ENCODE measurements at places on chromosomes 16 and 17. TPM values are rescaled to one million over a fixed set of nuclear protein-coding genes. Genes with fewer than 3 reads are reported as not detected.

The PRSS27 gene
- under 0.01 TPM for total RNA-seq

- peak; percentile 30 for DNase-seq
Measured at GRCh38 chr17:28896884-28897768, at the start of gene FLOT2. Gene FLOT2, minus strand, starts transcription at chr17:28897733. Its CDS starts 159 bp downstream, at chr17:28897574.

- DNase-seq = no peak
Measured at GRCh38 chr17:34386343-34386696, 23.3 kb upstream of the CCL1 start.

GRCh38 chr16:19774024-19774423 is 56.0 kb downstream of the IQCK start:
- DNase-seq = no peak

All from IMR-90 (cell line).